Fibroblast of skin of scalp (primary cell): ENCODE measurements at places on chromosomes 2 and 18.
A peak's percentile ranks its signal among the peaks of the same experiment; 100 is the strongest.

DNA sequence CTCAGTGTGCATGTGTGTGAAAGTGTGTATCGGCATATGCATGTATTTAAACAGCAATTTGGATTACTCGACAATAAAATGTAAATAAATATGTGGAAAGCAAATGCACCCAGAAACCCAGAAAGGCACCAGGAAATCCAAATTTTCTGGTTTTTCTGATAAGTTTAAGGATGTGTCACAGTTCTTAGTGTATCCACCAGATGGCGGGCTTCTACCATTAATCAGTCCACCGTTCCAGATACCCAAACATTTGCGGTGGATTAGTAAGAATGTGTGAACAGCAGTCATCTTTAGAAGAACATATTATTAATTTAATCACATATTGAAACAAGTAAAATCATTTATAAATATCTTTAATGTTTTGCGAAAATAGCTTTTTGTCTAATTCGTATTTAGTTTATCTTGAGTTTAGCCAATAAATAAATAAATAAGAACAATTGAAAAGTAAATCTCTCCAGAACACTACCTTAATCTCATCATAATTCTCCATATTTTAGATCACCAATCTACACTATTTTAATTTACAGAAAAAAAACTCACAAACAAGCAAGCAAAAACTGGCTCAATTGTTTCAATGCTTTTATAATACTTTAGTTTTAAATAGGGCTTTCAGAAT lies 298.9 kb downstream of the DSEL start:
- peak; percentile 70 for DNase-seq

GRCh38 chr2:60440079-60440766 lies 113.2 kb downstream of the BCL11A start:
- DNase-seq = no peak

DNA sequence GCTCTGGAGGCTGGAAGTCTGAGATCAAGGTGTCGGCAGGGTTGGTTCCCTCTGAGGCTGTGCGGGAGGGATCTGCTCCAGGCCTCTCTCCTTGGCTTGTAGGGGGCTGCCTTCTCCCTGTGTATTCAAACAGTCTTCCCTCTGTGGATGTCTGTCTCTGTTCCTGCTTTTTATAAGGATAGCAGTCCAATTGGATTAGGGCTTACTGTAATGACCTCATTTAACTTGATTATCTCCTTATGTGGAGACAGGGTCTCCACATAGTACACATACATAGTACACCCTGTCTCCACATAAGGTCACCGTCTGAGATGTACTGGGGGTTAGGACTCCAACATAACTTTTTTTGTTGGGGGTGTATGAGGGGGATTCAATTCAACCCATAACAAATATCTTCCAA lies 30.5 kb downstream of the TCF7L1 start:
- DNase-seq = no peak

- no peak for DNase-seq
Observed at GRCh38 chr2:142675398-142675797, 202.1 kb upstream of the KYNU start.

- DNase-seq = no peak
Observed at GRCh38 chr2:18066894-18067293, 188.4 kb downstream of the KCNS3 start.

- no peak for DNase-seq
Observed at GRCh38 chr18:75714766-75715165, 287.3 kb upstream of the SMIM21 start.

DNA sequence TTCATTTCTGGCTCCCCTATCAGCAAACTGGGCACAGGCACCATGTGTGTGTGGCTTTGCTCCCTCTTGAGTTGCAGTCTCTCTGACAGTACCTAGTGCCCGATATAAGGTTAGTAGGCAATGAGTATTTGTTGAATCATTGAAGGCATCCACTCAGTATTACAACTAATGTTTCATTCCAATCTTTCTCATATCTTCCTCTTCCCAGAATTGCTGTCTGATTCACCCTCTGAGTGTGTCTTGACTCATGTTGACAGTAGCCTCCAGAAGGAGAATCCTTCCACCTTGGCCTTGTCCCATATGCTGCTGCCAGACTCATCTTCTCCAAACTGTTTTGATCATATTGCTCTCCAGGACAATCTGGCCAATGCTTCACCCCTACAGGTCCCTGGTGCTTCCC lies 202.5 kb downstream of the LRRTM1 start:
- peak; percentile 88 for DNase-seq

GRCh38 chr2:165691615-165692014 lies 102.4 kb downstream of the GALNT3 start:
- DNase-seq = peak; percentile 79

GRCh38 chr18:49553003-49553402 lies 8.9 kb upstream of the LIPG start:
- no peak for DNase-seq

DNA sequence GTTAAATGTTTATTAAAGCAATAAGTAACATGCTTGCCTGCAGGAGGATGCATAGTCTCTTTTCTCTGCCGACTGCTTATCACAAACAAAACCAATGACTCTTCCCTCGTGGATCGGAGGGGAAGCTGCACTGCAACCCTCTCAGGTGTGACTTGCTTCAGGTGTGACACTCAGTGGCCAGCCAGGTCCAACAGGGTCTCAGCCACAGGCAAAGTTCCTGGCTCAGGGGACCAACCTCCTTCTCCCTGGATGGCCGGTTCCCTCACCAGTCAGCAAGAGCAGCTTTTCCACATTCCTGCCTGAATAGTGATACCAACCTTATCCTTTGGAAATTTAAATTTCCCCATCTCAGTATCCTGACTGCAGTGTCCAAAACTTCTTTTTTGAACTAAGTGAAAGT lies 383.5 kb downstream of the CMPK2 start:
- no peak for DNase-seq

DNA sequence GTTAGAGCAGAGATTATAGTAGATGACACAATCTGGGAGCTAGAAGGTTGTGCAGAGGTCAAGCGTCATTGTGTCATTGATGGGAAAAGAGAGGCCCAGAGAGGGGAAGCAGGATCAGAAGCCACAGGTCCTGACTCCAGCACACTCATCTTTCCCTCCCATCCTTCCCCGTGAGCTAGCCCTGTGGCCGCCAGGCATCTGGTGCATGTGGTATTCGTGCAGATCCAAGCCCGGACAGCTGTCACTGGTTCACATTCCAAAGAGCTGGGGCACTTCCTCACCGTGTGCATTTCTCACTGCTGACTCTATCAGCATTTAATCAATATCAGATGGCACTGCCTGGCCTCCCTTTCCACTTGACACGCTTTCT lies 94.1 kb upstream of the THOC1 start:
- DNase-seq = peak; percentile 99

GRCh38 chr18:48711651-48712486 lies 173.0 kb downstream of the CTIF start:
- DNase-seq = peak; percentile 60

GRCh38 chr2:18441583-18441982 lies 118.9 kb downstream of the RDH14 start:
- no peak for DNase-seq

DNA sequence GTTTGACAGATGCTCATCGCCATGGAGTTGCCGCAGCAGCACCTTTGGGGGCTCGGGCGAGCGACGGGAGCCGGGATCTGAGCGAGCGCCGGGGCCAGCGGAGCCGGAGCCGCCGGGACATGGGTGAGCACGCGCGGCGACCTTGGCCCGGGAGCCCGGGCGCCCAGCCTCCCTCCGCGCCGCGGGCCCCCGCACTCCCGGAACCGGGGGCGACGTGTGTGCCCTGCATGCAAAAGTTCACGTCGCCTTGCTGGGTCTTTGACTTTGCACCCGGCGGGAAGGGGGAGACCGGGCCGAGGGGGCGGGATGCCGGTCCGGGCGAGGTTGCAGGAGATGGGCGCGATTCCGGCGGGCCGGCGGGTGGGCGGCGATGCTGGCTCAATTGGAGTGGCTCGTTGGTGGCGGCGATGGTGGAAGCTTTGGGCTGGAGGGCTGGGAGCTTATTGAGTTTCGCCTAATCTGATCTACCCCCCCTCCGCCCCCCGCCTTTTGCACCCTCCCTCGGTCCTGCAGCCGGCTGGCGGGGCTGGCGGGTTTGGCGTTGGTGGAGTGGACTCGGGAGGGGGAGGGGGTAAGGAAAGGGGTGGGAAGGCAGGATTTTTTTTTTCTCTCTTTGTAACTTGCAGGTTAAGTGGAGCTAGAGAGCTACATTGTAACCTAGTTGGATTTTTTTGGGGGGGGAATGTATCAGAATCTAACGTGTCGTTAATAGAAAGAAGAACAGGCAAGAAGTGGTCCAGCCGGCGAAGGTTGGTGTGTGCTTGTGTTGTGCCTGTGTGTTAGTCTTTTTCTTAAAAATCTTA lies at the start of gene SETBP1:
TSS of gene SETBP1 (plus strand) at position 616 of the 803 bp plus-strand sequence. CDS start 20,459 bp downstream, outside the sequence.
- DNase-seq = peak; percentile 63

- no peak for DNase-seq
Observed at GRCh38 chr2:239306274-239307220, 94.3 kb downstream of the HDAC4 start.

- no peak for DNase-seq
Observed at GRCh38 chr2:45171136-45171501, 161.9 kb upstream of the SIX2 start.

- DNase-seq = no peak
Observed at GRCh38 chr2:88400037-88400767, 52.3 kb downstream of the FOXI3 start.

DNA sequence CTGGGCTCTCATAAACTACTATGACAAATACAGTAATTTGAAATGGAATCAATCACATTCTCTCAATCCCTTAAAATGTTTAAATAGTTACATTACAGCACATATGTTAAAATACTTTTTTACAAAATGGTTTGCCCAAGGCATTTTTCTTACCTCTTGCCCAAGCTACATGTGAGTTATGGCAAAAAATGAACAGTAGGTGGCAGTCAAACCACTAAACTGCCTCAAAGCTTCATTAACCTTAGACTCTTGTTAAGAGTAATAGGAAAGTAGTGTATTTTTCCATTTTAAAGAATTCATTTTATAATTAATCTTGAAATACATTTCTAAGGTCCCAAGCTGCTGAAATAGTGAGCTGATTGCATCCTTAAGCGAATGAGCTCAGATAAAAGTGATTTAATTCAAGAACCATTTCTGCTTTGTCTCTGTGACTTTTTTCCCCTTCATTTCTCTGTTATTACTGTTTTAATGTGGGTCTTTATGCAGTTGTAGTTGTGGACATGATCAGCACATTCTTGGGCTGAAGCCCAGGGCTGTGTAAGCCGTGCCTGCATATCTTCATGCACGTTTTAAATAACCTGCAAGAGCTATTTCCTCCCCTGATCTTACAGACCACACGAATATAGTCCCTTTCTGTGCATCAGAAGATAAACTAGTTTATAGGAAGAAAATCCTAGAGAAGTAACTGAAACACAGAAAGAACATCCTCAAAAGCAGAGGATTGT lies 311.8 kb downstream of the LNPK start:
- DNase-seq = peak; percentile 66

GRCh38 chr18:78979730-78980278 lies at the start of gene SALL3:
SALL3 (plus strand) TSS chr18:78979818; CDS start chr18:78980275, 457 bp downstream.
- no peak for DNase-seq

GRCh38 chr2:74566754-74567085 lies 12.2 kb downstream of the DOK1 start:
- DNase-seq = peak; percentile 99

DNA sequence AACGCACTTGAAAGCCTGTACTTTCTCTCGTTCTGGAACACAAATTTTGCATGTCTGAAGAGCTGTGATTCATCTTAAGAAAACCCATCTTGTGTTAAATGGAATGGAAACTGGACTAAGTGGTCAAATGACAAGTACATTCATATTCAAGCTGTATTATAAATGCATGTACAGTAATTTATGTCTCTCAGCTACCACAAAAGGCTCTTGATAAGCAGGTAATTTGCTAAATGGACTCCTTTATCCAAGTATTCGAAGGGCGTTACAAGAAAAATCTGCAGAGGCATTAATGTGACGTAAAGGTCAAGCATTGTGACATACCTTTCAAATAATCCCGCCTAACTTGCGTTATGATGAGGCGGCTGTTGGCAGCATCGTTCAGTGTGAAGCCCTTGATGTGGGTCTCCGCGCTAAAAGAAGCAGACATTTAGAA lies 66.6 kb downstream of the ABCG8 start:
- DNase-seq = no peak

DNA sequence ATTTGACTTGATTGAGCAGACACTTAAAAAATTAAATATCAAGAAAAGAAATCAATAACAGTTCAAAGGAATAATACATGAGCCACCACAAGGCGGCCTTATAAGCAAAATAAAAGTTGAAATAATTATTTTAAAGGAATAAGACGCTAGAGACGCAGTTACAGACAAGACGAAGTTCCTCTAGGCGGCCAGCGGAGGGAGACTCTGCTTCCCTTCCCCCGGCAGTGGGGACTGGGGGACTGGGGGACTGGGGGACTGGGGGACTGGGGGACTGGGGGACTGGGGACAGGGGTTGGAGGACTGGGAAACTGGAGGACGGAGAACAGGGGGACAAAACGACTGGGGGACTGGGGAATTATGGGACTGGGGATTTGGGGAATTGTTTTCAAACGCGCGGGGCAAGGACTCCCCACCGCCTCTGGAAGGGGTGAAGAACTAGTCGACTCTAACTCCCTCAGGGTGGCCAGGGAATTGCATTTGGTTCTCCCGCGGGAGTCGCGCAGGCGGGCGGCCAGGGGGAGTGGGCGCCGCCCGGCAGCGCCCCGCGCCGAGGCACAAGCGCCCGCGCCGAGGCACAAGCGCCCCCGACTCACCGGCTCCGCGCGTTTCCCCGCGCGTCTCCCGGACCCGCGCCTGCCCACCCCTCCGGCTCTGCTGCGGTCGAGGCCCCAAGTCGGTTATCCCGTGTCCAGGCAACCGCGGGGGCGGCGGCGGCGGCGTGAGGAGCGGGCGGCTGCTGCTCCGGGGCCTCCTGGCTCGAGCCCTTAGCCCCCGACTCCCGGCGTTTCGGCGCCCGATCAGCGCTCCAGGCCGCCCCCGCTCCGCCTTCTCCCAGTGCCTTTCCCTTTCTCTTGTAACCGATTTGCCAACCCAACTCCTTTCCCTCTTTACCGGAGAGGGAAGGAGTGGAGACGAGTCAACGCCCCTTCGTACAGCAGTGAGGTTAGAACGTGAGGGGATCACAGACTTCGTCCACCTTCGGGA lies at the start of gene CCDC178:
TSS of gene CCDC178 (minus strand) at position 662 of the 984 bp plus-strand sequence. CDS start 28,633 bp downstream, outside the sequence.
- peak; percentile 77 for DNase-seq

DNA sequence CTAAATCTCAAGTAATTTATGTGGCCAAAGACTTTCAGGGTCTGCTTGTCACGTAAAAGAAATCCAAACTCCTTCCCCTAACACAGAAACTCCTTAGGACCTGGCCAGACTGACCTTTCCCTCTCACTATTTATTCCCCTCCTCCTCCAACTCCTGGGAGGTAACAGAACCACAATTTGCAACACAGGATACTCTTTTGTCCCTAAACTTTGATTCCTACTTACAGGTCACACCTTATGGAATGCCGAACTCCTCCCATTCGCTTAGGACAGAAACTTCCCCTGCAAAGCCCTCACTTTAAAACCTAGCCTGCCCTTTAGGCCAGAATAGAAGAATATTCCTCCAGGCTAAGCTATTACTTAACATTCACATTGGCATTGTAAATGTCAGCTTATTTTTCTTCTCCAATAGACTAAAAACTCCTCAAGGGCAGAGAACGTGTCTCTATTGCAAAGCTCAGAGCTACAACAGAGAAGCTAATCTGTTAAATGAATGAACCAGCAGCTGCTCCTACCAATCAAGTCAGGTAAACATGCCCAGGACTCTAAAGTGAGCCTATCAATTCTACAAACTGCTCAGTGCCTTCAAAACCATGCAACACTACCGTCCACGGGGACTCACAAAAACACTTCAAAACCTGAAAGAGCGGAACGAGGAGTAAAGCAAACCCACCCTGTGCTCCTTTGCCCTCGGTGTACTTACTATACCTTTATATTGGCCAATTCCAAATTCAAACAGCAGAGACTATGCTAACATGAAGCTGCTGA lies 6.1 kb downstream of the INO80D start:
- DNase-seq = no peak

GRCh38 chr18:39318462-39318861 lies 1752.9 kb upstream of the CELF4 start:
- DNase-seq = no peak

- peak; percentile 88 for DNase-seq
Observed at GRCh38 chr2:150485871-150486538, 1.5 kb downstream of the RND3 start.
